ENCODE measurements at places on chromosomes 4 and X.

- DNase-seq: no peak
Observed at GRCh38 chr4:142318280-142318679, 527.8 kb downstream of the INPP4B start.

- DNase-seq: no peak
Observed at GRCh38 chrX:72351606-72352334, 46.1 kb upstream of the CITED1 start.

DNA sequence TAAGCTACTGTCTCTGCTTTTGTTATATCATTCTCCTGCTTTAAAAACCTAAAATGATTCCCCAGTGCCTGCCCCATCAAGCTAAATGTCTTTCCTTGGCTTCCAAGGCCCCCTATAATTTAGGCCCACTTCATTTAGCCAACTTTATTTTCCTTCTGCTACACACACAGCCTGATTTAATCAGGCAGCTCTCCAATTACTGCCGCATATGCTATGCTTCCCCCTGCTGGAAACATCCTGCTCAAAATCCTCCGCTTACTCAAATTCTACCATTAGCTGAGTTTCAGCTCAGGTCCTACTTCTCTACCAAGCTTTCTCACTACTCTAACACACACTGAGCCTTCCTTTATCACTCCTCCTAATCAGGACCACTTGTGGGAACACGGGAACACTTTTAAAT is 17.0 kb downstream of the LAMP2 start:
- no peak for DNase-seq

DNA sequence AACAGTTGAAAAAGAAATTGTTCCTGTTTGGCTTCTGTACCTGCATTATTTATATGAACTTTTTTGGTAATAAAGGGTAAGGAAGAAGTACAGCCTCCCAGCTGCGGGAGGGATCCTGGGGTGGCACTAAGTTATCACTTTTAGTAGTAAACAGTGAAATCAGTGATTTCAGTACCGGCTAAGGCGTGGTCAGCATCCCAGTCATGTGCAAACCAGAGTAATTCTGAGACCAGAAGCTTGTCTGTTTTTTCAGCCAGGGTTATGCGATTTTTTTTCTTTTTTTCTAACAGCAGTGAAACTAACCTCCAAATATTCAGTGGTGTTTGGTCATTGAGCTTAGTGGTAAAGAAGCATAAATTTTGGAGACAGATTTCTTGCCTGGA is 3.3 kb downstream of the EGF start:
- DNase-seq: no peak

Measured in activated CD4-positive, alpha-beta T cell treated with anti-CD3 and anti-CD28 coated beads, Interleukin-2, amount 50 U/mL, for 4 hours (primary cell).